ENCODE measurements at places on chromosomes 5 and 9.

- peak; percentile 37 for DNase-seq
Observed at GRCh38 chr9:72856972-72857623, 95.8 kb downstream of the ALDH1A1 start.

GRCh38 chr5:58786035-58786434, 203.2 kb downstream of the RAB3C start:
- DNase-seq: no peak

- DNase-seq: no peak
Observed at GRCh38 chr9:126503333-126504085, 110.2 kb upstream of the LMX1B start.

DNA sequence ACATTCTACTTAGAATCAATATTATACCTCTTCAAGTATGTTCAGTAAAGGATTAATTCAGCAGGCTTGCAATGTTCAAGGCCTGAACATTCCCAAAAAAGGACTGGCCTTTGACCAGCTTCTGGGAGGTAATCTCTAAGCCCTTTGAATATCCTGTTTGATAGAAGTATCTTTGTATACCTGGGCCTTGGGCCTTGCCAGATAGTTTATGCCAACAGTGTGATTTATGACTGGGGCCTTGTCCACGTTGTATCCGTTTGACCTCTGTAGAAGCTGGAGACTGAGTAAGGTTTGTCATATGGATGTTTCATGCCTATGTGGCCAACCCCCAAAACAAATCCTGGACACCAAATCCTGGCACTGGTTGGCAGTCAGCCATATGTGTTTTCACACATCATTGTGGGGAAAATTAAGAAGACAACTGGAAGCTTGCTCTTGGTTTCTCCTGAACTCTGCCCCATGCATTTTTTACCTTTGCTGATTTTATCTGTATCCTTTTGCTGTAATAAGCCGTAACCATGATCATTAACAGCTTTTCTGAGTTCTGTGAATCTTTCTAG, 92.1 kb downstream of the RMI1 start:
- DNase-seq: no peak

- no peak for DNase-seq
Observed at GRCh38 chr9:123866497-123866896, 63.4 kb downstream of the DENND1A start.

- no peak for DNase-seq
Observed at GRCh38 chr5:36237751-36238150, 4.0 kb downstream of the NADK2 start.

GRCh38 chr5:146867996-146868708, 10.4 kb downstream of the PPP2R2B start:
- DNase-seq: no peak
